ENCODE measurements at places on chromosomes 3 and 15. TPM values are rescaled to one million over a fixed set of nuclear protein-coding genes. Genes with fewer than 3 reads are reported as not detected.

GRCh38 chr3:110026421-110026820 lies 689.1 kb upstream of the DPPA4 start:
- no peak for DNase-seq
- H3K27ac ChIP-seq, result no peak overlapping the region
- H3K4me1 ChIP-seq, result no peaks in the 10 kb centered on the region
- no peaks in the 10 kb centered on the region for H3K36me3 ChIP-seq
- peaks cover 2% of the 10 kb centered on the region for H3K27me3 ChIP-seq

DNA sequence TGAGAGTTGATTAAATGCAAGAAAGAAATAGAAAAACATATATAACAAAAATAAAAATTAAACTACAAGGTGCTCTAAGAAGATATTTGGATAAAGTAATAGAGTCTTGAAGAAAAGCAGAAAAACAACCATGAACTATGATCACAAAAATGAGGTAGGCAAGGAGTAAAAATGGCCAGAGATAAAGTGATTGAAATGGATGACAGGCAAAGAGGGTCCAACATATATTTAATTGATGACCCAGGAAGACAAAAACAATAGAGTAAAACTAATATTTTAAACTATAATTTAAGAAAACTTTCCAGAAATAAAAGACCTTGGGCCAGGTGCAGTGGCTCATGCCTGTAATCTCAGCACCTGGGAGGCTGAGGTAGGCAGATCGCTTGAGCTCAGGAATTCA lies 22.1 kb upstream of the WDR49 start:
- H3K4me1 ChIP-seq, result no peaks in the 10 kb centered on the region
- no peak for DNase-seq
- no peaks in the 10 kb centered on the region for H3K27me3 ChIP-seq

GRCh38 chr15:63474810-63475316 lies 29.5 kb upstream of the USP3 start:
- peaks cover 2% of the 10 kb centered on the region for H3K27me3 ChIP-seq
- no peak overlapping the region for H3K4me3 ChIP-seq
- H3K4me1 ChIP-seq, result peaks cover 5% of the 10 kb centered on the region

DNA sequence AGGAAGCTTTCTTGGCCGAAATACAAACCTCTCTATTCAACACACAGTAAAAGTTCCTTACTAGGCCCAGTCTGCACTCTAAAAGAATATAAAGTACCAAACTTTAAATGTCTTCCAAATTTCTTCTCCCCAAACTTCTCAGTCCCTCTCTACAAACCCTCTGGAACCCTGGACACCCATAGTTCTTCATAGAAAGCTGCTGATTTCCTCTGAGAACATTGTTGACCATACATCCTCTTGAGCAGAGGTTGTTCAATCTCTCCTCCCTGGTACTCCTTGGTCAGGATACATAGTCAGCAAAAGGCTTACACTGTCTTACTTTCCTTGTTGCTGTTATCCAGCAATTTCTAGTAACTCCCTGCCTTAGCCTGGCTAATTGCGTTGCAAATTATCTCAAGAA lies 3.1 kb upstream of the ACAP2 start:
- DNase-seq, result no peak
- H3K4me3 ChIP-seq, result no peak overlapping the region
- peaks cover 6% of the 10 kb centered on the region for H3K4me1 ChIP-seq
- no peak overlapping the region for H3K27ac ChIP-seq
- H3K27me3 ChIP-seq, result peaks cover 3% of the 10 kb centered on the region
- H3K36me3 ChIP-seq, result peaks cover 4% of the 10 kb centered on the region

Gene RTP4
- not detected for total RNA-seq

- no peak overlapping the region for H3K4me3 ChIP-seq
- DNase-seq, result no peak
- H3K27ac ChIP-seq, result no peak overlapping the region
- H3K36me3 ChIP-seq, result no peaks in the 10 kb centered on the region
- peaks cover 13% of the 10 kb centered on the region for H3K4me1 ChIP-seq
Observed at GRCh38 chr3:98877132-98877531, 24.4 kb downstream of the DCBLD2 start.

DNA sequence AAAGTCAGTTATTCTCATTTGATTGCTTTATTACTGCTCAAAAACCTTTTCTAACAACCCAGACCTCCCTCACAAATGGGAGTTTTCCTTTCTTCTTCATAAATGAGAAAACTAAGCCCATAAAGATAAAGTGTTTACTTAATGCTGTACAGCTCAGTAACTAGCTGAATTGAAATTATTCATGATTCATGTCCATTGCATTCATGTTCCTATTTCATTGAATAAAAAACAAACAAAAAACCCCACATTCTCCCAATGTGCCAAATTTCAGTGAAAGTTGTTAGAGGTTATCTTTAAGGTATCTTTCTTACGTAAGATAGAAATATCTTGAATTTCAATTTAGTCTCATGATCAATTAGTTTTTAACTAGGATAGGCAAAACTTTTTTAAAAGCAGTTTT lies 2.8 kb downstream of the PLSCR2 start:
- DNase-seq, result no peak
- peaks cover 2% of the 10 kb centered on the region for H3K27me3 ChIP-seq
- H3K27ac ChIP-seq, result no peak overlapping the region
- H3K36me3 ChIP-seq, result no peaks in the 10 kb centered on the region

DNA sequence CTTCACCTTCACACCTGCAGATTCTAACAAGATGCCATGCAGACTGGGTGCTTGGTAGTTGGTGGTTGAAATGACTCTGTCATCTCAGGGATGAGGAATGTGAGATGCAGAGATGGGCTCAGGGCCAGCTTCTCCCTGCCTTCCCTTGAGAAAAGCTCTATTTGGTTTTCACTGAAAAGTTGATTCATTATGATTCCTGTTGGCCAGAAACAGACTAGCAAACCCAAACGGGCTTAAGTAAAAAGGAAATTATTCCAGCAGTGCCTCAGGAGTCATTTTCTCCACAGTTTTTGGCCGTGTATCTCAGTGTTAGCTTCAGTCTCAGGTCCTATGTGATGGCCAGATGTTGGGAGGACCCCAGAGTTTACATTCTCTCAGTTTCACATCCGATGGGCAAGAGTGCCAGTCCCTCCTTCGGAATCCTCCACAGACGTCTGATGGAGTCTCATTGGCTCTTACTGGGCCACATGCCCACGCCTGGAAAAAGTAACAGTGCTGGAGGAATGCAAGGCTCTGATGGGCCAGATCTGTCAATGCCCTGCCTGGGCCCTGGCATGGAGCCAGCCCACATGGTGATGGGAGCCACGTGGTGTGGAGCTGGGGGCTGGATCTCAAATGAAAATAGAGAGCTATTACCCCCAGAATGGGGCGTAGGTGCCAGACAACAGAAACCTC lies 22.3 kb upstream of the SACM1L start:
- no peak overlapping the region for H3K4me3 ChIP-seq
- DNase-seq, result no peak
- H3K4me1 ChIP-seq, result no peaks in the 10 kb centered on the region
- peaks cover 2% of the 10 kb centered on the region for H3K27me3 ChIP-seq
- no peaks in the 10 kb centered on the region for H3K36me3 ChIP-seq
